Pancreas (tissue), 10 donors: ENCODE measurements at places on chromosomes 4 and X. TPM values are rescaled to one million over a fixed set of nuclear protein-coding genes. Genes with fewer than 3 reads are reported as not detected.

- DNase-seq = no peak
Measured at GRCh38 chr4:78721747-78722146, 54.4 kb upstream of the BMP2K start.

The DMRTC1B gene
- 1.8 TPM for total RNA-seq

DNA sequence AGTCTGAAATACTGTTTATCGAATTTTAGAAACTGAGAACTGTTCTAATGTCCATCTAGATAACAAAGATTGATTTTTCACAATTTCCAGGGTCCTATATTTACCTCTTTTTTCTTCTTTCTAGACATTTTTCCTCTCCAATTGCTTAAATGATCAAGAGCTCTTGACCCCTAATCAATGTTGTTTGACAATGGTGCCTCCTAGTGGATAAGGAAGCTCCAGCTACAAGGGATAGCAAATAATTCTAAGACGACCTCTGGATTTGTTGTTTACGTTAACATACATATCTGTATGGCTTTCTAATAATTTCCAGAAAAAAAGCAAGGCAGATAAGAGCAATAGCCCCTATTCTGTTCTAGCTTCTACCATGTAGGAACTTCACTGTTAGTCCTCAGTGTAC lies 35.8 kb downstream of the GPR82 start:
- no peak for DNase-seq

GRCh38 chrX:21847342-21847741 lies 7.9 kb downstream of the MBTPS2 start:
- no peak for DNase-seq

The CDKL5 gene
- total RNA-seq = 3.6 TPM

DNA sequence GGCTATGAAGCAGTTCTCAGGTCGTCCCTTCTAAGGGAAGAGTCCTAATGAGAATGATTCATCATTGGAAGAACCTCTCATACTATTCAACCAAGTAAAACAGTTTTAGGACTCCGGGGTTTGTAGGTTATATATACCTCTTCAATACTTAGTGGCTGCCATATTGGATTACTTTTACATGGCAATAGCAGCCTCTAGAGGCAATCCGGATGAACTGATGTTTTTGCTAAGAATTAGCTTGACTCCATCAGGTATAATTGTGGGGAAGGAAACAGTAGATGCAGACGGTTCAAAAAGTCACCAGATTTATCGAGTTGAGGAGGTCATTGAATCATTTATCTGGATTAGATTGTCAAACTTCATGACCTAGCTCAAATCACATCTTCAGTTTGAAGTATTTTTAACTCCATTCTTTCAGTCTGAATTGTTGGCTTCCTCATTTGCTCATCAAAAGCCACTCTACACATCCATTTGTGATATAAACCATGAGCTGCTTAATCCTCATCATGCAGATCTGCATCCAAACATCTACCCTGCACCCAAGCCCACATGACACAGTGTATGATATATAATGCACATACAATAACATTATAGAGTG lies 28.4 kb downstream of the GUCY1B1 start:
- DNase-seq = no peak

The GPC4 gene
- total RNA-seq = 13.0 TPM

- DNase-seq = no peak
Measured at GRCh38 chrX:7164174-7164573, 16.2 kb upstream of the PUDP start.

DNA sequence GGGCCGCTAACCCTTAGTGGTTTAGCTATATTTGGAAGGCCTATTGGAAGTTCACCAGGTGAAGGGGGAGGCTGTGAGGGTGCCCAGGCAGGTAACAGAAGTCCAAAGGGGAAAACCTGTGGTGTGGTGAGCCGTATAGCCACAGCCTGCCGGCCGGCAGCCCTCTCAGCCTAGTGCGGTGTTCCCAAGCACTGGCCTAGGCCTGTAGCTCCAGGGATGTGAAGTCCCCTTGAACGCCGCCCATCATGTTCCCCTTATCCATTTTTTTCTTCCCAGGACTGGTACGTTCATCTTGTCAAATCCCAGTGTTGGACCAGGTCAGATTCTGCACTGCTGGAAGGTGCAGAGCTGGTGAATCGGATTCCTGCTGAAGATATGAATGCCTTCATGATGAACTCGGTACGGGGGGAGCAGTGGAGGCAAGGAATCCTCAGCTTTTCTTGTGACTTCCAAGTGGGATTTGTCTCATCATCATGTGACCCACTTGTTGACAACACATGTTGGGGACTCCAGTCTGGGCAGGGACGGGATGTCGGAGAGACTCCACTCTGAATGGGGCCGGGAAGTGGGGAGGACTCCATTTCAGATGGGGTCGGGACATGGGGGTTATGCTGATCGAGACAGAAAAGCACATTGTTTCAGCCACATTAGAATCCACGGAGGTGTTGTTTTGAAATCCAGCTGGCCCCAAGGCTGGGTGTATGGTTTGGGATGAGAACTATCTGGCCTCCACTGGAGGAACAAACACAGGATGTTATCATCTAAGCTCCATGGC lies 39.2 kb upstream of the MSANTD1 start:
- no peak for DNase-seq

DNA sequence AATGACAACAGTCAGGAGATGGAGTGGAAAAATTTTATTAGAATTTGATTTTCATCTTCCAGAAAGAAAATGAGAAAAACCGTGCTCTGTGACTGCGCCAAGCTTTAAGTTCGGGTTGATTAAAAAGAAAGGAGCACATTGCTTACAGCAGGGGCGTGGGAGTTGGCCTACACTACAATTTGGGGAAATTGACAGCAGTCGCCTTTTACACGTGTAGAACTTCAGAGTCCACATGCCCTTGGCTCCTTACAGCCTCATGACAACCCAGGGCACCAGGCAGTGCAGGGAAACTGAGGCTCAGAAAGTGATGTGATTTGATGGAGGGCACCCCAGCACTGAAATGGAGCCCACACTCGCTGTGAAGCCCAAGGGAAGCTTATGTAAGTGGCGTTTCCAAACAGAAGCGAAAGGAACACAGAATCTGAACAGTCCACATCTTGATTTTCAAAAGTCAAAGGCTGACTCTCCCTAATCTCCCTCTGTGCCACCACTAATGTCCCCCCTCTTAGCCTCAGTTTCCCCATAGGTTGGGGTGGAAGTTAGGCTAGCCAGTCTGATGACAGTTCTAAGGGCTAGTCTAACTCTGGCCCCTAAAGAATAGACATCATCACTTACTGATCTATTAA lies 5.5 kb downstream of the PPP2R2C start:
- DNase-seq = no peak

The REELD1 gene
- total RNA-seq = not detected

GRCh38 chrX:110317061-110317819 lies 645 bp downstream of the AMMECR1 start:
- peak; percentile 28 for DNase-seq

- no peak for DNase-seq
Measured at GRCh38 chr4:106266201-106266600, 49.8 kb downstream of the TBCK start.

DNA sequence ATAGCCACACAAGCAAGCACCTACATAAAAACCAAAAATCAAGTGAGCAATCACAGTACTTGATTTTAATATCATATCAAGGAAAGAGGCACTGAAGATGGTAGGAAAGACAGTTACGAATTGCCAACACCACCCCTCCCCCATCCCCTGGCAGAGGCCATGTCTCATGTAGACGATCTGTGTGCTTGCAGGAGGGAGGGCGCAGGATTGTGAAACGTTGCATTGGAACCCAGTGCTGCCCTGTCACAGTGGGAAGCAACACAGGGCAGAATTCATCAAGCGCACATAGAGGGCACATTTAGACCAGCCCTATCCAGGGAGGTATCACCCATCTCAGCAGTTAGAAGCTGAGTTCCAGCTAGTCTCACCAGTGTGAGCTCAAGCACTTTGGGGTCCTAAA lies 359.8 kb downstream of the DMD start:
- DNase-seq = no peak

The CDK16 gene
- 47.9 TPM for total RNA-seq

The FSTL5 gene
- 0.16 TPM for total RNA-seq

GRCh38 chrX:16462912-16463311 lies 187.0 kb upstream of the S100G start:
- no peak for DNase-seq

DNA sequence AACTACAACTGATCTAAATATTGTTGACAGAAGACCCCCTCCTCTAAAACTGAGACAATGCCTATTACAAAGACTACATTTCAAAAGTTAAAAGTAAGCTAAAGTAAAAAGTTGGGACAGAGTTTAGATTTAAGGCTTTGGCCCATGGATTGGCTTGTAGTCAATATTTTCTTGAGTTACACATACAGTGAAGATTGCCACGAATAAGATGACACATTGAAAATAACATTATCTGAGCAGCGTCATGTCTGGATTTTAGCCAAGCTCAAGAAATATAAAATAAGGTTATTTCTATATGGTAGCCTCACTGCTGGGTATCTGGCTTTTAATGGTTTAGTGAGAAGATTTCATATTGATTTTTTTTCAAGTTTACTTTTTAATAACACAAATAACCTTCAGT lies 266.2 kb upstream of the LDB2 start:
- DNase-seq = no peak

GRCh38 chr4:56215141-56215783 lies 172.0 kb downstream of the AASDH start:
- DNase-seq = no peak

GRCh38 chr4:145199051-145199716 lies 18.8 kb upstream of the OTUD4 start:
- no peak for DNase-seq

- no peak for DNase-seq
Measured at GRCh38 chr4:85829276-85830051, 354.5 kb downstream of the ARHGAP24 start.

DNA sequence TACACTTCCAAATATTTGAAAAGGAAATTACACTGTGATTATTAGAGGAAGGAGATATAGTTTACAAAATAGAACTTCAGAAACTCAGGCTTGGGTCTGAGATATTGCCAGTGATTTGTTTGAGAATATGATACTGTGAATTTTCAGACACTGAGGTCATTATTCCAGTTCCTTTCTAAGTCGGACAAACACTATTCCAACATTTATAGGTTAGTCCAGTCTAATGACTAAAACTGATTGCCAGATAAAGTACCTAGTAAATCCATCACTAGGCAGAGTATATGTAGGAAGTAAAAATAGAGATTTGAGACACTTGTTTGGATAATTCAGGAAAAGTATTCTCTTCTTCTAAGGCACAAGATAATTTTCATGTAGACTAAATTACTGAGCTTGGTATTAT lies 13.2 kb downstream of the MTTP start:
- DNase-seq = no peak

DNA sequence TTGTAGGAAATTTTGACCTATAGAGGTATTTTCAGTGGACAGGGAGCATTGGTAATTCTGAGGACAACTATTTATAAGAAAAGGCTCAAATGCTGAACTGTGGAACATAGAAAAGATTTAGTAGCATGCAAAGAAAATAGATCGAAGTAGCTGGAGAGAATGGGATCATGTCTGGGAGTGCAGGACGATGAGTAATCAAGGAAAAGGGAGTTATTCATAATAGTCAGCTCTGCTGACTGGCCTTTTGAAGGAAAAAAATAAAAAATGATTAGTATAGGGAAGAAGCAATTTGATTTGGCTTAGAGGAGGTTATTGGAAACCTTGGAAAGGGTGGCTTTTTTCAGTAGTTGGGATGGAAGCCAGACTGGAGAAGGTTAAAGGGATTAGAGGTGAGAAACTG lies 22.9 kb upstream of the ANK2 start:
- no peak for DNase-seq

- DNase-seq = no peak
Measured at GRCh38 chr4:175998782-175999181, 66.9 kb upstream of the WDR17 start.

DNA sequence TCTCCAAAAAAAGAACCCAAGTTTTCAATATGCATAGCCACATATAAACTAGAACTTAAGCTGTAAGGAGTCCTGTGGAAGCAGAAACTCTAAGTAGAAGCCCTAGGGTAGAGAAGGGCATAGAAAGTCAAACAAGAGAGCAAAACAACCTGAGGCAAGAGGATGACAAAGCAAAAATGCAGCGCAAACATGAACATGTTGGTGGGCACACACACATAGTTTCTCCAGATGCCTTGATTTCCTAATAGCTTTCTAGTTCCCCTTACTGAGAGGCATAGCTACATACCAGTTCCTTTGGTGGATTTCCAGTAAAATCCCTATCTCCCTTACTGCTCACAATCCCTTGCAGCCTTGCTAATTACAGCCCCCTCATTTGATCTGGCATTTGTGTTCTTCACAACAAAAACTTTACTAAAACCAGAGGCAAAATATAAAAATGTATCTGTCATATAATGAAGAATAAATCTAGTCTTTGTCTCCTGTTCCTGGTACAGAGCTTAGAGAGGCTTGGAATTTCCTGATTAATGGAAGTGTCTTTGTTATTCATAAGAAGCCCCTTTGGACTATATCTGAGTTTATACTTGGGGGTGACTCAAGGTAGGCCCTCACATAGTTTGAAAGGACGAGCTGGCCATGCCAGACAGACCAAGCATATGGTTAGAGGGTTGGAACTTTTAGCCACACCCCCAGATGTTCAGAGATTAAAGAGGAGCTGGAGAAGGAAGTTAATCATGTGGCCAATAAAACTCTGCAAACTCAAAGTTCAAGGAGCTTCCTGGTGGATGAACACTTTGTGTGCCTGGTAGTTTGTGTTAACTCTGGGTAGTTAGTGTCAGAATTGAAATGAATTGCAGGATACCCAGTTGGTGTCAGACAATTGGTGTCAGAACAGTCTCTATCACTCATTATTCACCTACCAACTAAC lies 52.7 kb upstream of the ZCCHC13 start:
- DNase-seq = no peak

The CASP6 gene
- 8.2 TPM for total RNA-seq

DNA sequence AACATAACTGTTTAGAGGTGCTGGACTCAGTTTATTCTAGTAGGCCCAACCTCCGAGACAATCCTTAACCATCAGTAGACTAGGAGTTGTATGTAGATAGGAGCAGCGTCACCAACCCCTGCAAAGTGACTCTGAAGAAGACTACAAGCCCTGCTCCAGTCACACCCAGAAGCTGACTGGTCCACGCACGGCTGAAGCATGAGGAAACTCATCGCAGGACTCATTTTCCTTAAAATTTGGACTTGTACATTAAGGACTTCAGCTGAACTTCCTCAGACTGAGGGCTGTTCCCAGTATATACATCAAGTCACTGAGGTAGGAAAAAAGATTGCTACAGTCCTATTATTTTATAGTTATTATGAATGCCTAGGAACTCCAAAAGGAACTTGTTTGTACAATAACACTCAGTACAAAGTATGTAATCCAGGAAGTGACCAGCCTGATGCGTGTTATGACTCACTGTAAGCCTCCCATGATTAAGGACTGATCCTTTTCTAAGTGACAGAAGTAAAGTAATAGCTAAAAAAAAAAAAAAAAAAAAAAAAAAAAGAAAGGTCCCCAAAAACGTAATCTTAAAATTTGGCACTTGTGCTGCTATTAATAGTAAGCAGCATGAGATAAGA lies 41.6 kb upstream of the UGT2B7 start:
- DNase-seq = no peak

DNA sequence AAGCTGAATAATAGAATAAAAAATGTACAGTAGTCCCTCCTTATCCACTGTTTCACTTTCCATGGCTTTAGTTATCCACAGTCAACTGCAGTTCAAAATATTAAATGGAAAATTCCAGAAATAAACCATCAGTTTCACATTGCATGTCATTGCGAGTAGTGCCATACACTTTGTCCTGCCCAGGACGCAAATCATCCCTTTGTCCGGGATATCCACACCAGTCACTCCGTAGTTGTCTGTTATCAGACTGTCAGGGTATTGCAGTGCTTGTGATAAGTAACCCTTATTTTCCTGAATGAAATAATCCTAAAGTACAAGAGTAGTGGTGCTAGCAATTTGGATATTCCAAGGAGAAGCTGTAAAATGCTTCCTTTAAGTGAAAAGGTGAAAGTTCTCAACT lies 271.3 kb downstream of the DKK2 start:
- no peak for DNase-seq

The CXCL1 gene
- 7.0 TPM for total RNA-seq
